ENCODE measurements at places on chromosomes 1 and 21. TPM values are rescaled to one million over a fixed set of nuclear protein-coding genes. Genes with fewer than 3 reads are reported as not detected.

Gene S100A3
- total RNA-seq = not detected

Gene KCND3
- total RNA-seq = 0.12 TPM

Gene CA6
- not detected for total RNA-seq

GRCh38 chr21:42218836-42219605 is at the start of gene ABCG1:
Gene ABCG1, plus strand, starts transcription at chr21:42219140. Its CDS starts 123 bp downstream, at chr21:42219263.
- H3K4me1 ChIP-seq = peaks cover 29% of the 10 kb centered on the region
- H3K27me3 ChIP-seq = no peaks in the 10 kb centered on the region
- H3K36me3 ChIP-seq = peaks cover 5% of the 10 kb centered on the region
- peak within 1 kb of the TSS; percentile 96 for H3K4me3 ChIP-seq
- peak within 1 kb of the TSS; percentile 99 for H3K27ac ChIP-seq
- peak; percentile 59 for DNase-seq

DNA sequence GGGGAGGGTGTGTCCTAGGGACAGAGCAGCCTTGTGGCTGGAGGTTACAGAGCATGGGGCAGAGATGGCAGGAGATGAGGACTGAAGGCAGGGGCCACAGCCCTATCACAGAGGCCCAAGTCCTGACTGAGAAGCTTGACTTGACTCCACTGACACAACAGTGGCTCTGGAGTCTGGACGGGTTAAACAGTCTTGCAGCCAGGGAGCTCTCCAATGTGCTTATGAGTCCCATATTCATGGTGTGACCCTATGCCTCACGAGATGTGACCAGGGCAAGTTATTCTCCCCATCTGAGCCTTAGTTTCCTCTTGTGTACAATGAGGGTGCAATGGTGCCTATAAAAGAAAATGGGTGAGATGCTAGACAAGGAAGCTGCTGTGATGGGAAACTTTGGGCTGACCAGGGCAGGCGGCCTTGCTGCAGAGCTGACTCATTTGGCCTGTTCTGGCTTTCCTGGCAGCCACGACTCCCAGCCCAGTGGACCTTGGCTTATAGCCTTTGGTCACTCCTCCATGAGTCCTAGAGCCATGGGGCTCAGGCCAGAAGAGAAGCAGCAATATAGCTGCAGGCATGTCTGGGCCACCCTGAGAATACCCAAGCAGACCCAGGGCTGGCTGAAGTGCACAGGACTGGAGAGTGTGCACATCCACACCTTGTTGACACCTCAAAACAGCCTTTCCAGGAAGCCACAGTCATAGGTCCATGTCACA is 2.8 kb upstream of the TTC22 start:
- H3K4me1 ChIP-seq = peaks cover 33% of the 10 kb centered on the region
- H3K27ac ChIP-seq = peak overlapping the region; percentile 75
- H3K36me3 ChIP-seq = no peaks in the 10 kb centered on the region
- no peaks in the 10 kb centered on the region for H3K27me3 ChIP-seq

DNA sequence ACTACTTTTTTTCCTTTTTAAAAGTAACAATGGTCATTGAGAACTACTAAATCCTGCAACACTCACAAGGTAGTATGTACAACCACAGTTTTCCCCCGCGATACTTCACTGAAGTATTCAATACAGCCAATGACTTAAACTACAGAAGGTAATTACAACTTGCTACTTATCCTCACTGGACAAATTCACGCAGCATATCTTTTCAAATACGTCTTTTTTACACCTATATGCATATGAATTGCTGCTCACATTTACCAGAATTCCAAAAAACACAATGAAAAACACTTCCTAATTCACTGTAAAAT is 12.4 kb downstream of the NRIP1 start:
- peak overlapping the region; percentile 27 for H3K27ac ChIP-seq
- peak overlapping the region; percentile 79 for H3K4me3 ChIP-seq
- H3K27me3 ChIP-seq = peaks cover 18% of the 10 kb centered on the region
- peaks cover 43% of the 10 kb centered on the region for H3K4me1 ChIP-seq
- H3K36me3 ChIP-seq = no peaks in the 10 kb centered on the region

DNA sequence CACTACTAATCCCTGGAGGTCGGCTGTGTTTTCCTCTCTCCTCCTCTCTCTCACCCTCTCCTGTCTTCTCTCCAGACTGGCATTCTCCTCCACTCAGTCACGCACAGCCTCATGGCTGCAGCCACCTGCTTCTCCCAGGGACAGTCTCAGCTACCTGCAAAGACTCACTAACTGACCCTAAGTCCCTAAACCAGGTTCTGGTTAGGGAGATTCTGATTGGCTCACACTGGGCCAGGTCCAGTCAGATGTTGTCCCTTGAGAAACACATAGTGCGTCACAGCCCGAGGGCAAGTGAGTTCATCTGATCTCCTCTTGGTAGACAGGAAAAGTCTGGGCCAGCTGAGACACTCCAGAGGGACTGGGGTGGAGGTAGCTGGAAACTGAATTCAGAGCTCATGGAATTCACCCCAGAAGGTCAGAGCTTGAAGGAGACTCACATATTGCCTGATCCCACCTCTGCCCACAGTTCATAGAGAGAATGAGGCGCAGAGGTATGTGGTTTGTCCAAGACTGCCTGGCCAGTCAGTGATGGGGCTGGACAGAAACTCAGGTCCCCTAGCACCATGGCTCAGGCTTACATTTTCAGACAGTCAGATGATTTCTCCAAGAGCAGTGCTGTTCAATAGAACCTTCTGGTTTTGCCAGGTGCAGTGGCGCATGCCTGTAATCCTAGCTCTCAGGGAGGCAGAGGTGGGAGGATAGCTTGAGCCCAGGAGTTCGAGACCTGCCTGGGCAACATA is 40.4 kb upstream of the RPL11 start:
- peaks cover 2% of the 10 kb centered on the region for H3K36me3 ChIP-seq
- H3K27ac ChIP-seq = no peak overlapping the region
- H3K27me3 ChIP-seq = peaks cover 6% of the 10 kb centered on the region
- peaks cover 4% of the 10 kb centered on the region for H3K4me1 ChIP-seq

- no peaks in the 10 kb centered on the region for H3K27me3 ChIP-seq
- H3K4me3 ChIP-seq = peak overlapping the region; percentile 100
- peaks cover 8% of the 10 kb centered on the region for H3K36me3 ChIP-seq
- peaks cover 30% of the 10 kb centered on the region for H3K4me1 ChIP-seq
- peak overlapping the region; percentile 99 for H3K27ac ChIP-seq
Observed at GRCh38 chr1:109547463-109548320, 723 bp upstream of the GNAI3 start.
